ENCODE measurements at places on chromosomes 5 and 9.

- DNase-seq = no peak
Measured at GRCh38 chr5:133741396-133741795, 129.1 kb upstream of the FSTL4 start.

DNA sequence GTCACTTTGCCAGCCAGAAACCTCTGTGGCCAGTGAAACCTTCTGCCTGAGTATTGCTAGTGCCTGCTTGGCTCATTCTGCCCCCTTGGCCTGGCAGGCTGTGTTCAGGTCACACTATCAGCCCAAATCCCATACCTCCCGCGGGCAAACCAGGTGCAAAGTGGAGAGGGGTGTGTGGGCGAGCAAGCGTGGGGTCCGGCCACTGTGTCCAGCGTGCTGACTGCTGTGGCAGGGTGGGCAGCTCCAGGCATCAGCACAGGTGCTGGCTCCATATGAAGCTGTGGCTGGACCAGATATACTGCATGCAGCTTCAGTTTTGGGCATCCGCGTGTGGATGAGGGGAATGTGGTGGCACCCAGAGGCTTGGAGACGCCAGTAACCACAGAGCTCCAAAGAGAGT, 576.5 kb upstream of the EDIL3 start:
- no peak for DNase-seq

DNA sequence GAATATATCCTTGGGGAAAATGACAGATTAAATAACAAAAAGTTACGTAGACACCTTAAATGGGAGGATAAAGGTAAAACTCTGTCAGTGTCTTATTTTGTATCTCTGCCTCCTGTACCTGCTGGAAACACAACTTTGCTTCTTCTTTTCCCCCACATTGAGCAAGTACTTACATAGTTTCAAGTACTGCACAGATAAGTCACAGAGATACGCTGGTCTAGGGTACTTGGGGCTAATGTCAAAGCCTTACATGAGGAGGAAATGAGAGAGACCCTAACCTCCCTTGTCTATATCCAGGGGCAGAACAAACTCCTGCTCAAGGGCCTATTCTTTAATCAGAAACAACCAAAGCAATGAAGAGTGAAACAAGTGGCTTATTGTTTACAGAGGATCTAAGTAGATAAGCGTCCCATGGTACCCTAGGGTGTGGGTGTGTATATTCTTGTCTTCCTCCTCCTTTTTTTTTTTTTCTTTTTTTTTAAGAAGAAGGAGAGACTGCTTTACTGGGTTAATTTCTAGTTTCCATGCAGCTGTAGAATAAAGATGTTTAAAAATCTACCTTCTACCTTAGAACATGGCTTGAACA, 43.1 kb downstream of the ELL2 start:
- DNase-seq = no peak

DNA sequence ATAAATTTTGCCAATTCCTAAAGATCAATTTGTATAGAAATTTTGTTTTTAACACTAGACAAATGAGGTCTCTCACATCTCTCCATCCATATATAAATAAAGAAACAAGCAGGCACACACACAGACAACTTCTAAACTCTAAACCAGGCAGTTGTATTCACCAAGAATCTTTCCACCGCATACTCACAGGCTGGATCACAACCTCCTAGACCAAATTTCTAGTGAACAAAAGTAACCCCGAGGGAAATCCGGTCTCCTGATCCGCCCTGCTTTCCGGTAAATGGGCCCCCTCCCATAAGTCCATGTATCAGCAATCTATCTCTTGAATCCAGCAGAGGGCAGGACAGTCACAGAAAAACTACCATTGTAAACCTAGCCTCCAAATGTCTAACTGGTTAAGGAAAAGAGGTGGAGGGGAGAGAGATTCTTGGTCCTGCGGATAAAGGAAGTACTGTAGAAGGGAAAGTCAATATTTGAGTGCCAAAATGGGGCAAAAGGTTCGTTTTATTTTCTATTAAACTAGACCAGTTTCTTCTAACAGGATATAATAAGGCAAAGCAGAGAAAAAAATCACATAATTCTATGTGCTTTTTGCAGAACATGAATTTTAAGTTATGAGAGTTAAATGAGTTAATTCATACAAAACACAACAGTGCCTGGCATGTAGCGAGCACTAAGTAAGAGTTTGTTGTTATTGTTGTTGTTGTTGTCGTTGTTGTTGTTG, 4.8 kb upstream of the SMU1 start:
- peak; percentile 80 for DNase-seq

DNA sequence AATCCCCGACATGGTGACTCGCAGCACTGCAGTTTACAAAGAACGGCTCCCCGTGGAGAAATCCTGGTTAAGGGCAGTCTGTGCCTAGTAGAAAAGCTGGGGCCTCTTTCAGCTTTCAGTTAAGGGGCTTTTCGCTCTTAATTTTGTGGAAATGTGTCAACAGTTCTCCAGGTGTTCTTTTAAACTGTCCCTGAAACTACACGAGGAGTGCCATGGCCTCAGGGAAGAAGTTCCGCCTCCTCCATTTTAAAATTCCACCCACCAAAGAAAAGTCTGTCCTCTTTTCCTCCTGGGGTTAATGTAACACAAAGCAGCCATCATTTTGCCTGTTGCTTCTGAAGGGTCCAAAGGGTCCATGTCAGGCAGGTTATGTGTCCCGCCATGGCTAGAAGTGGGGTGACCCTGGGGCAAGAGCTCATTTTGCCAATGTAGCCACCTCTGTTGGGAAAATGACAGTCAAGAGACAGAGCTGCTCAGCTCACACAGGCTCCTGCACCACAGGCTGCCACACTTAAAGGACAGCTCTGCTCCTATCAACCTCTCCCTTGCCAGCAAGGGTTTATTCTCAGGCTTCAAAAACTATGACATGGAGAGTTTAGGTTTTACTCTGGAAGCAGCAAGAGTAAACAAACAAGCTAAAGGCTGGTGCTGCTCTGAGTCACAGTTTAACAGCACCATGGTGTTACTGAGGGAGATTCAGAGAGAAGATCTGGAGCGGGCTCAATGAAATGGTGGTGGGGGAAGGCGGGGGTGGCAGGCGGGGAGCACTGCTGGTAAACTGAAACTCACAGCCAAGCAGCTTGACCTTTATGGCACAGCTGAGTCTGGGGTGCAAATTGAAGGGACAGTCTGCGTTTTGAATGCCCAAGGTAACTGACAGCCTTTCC, 3.2 kb downstream of the WHRN start:
- DNase-seq = peak; percentile 83

- DNase-seq = no peak
Measured at GRCh38 chr5:137015540-137016116, 483.5 kb downstream of the SPOCK1 start.

GRCh38 chr5:150585781-150586341, 54.6 kb upstream of the SYNPO start:
- no peak for DNase-seq

DNA sequence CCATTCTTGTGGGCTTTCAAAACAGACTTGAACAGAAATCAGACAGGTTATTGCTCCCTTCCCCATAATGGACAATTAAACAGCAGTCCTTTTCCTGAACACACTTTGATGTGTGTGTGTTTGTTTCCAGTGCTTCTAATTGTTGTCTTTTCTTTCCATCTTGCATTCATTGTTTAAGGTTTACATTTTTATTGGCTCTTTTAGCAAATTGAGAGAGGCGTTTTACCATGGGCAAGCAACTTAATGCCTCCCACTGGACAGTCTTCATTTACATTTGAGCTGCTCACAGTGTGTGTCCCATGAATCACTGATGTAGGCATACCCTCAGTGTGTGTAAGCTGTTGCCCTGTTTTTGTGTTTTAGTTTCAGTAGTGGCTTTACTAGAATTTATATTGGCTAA, 25.0 kb downstream of the WDR36 start:
- no peak for DNase-seq

DNA sequence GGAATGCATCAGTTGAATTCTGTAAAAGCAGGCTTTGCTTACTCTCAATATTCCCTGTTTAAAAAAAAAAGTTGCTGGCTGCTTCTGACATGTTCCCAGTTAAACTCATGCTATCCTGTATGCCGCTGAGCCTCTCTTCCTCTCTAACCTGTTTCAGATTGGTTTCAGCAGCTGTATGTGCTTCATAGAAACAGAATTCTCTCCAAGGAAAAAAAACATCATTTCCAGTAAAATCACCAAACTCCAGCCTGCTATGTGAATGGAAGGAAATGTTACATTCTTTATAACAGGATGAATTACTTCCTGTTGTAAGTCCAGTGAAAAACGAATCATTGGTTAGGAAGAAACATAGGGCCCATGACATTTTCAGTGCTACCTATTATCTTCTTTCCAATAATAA, 25.7 kb upstream of the KCNV2 start:
- DNase-seq = no peak

DNA sequence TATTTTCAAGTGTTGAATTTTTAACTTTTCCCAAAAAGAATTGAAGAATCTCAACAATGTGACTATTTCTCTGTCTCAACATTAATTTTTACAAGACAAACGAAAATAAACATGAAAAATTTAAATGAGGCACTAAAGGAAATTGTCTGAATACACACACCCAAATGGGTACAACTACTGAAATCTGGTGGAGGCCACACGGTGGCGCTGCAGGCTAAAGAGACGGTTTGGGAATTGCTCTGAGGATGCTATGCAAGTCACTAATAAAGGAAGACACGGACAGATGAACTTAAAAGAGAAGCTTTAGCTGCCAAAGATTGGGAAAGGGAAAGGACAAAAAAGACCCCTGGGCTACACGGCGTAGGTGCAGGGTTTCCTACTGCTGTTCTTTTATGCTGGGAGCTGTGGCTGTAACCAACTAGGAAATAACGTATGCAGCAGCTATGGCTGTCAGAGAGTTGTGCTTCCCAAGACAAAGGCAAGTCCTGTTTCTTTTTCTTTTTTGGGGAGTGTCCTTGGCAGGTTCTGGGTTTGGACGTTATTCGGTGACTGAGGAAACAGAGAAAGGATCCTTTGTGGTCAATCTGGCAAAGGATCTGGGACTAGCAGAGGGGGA, at the start of gene PCDHB10:
TSS of gene PCDHB10 (plus strand) at position 244 of the 616 bp plus-strand sequence. CDS start at position 444, 200 bp downstream.
- peak; percentile 27 for DNase-seq

DNA sequence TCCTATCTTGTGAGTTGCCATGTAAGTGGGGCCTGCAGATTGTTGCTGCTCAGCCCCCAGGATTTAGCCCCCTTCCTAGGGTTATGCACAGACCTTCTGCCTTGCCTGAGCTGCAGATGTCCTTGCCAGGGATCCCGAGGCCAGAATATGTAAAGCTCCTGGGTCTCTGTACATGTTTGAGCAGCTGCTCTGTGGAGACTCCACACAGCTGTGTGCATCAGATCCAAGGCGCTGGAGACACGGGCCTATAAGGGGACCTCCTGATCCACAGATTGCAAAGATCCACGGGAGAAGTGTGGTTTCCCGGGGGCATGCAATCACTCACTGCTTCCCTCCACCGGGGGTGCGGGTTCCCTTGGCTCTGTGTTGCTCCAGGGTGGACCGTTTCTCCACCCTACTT, 28.9 kb downstream of the TAF11L14 start:
- DNase-seq = no peak

- DNase-seq = no peak
Measured at GRCh38 chr5:61186634-61187033, 24.4 kb upstream of the SMIM15 start.

- DNase-seq = no peak
Measured at GRCh38 chr5:138640646-138641254, 65.5 kb upstream of the HSPA9 start.

DNA sequence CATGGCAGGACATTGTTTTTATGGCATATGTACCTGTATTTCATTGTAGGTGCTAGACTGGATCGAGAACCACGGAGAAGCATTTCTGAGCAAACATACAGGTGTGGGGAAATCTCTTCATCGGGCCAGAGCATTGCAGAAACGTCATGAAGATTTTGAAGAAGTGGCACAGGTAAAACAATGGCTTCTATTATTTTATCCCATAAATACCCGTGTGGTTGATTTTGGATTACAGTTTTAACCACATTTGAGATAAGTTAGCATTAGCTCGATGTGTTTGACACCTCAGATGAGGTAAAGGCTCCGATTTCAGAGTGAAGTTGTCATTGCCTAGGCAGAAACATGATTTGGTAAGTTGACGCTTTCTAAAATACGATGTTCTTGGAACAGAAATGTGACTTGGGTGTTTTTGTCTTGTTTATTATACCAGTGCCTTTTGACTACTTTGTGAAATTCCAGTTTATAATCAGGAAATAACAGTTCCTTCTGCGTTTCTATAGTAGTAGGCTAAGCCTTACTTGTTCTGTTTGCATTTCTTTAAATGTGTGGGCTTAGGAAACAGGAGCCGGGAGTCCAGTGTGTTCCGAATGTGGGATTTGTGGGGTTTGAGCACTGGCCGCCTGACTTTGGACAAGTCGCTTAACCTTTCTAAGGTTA, 187.7 kb downstream of the TRIO start:
- DNase-seq = no peak

- DNase-seq = no peak
Measured at GRCh38 chr9:85745203-85745602, 3.4 kb upstream of the AGTPBP1 start.

GRCh38 chr9:94912700-94913249, 186.3 kb downstream of the AOPEP start:
- no peak for DNase-seq

DNA sequence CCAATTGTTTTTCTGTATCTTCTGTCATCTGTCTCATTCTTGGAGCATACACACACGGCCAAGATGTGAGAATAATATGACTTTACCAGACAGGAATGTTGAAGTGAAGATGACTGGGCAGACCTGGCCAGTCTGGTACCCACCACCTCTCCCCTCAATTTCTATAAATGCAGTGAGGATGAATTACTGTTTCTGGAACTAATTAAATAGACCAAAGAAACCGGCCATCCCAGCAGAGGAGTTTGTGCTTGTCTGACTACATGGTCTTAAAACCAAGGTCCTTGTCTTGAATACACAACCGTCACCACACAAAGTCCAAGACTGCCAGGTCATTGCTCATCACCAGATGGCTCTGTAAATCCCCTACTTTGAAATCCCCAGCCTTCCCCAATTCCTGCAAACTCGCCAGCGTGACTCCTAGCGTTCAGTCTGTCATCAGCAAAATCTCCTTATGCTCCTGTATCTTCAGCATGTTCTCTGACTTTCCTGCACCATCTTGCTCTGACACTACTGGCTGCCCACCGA, 147.2 kb downstream of the PDE4D start:
- no peak for DNase-seq

- DNase-seq = no peak
Measured at GRCh38 chr5:154520861-154521453, 42.9 kb upstream of the HAND1 start.

- no peak for DNase-seq
Measured at GRCh38 chr5:171309276-171310211, 496 bp downstream of the TLX3 start.

DNA sequence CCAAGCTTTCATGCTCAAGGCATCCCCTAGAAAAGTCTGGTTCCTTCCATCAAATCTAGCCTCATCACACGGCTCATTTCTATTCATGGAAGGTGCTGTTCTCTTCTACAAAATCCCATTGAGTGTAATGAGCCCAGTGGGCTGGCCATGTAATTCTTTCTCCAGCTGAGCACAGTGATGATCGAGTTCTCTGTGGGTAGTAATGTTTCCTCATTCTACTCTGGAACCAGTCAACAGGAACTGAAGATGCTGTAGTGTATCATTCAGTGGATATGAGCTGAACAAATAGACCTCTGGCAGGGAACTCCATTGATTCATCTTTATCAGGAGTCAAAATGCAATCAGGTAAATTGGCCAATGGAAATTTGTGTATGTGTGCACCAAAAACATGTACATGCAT, 149.2 kb downstream of the LRRC70 start:
- DNase-seq = no peak
